ENCODE measurements at places on chromosomes 7 and 10.

GRCh38 chr7:132422502-132423111 is 153.7 kb downstream of the PLXNA4 start:
- peak; percentile 28 for DNase-seq

DNA sequence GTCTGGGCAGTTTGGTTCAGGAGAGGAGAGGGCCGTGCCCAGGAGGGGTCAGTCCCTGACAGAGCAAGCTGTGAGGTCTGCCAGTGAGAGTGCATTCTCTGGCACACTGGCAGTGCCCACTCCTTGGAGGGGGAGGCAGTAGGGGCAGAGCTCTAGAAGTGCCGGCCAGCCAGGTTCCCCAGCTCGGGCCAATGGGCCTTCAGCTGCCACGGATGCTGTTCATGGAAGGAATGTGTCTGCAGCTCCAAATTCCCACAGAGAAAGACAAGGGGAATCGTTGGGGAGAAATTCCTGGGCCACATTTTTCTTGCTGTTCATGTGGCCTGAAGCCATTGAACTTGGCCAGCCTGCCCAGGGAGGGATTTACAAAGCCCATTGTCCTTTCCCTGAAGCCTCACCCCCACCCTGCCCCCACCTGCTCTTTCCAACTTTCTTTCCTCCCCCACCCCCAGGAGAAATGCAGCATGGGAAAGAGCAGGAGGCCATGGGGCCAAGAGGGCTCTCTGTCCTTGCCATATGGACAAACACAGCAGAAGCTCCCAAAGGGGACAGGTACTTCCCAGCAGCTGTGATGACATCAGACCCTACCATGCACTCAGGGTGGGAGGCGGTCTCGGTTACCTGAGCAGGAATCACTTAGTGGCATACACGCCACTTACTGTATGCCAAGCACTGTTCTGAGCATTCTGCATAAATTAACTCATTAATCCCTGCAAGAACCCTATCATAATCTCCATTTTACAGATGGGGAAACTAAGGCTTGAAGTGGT is 70.7 kb downstream of the ARHGAP22 start:
- DNase-seq = peak; percentile 52

GRCh38 chr10:117461766-117462423 is 80.7 kb upstream of the EMX2 start:
- DNase-seq = peak; percentile 31

- no peak for DNase-seq
Measured at GRCh38 chr10:76299501-76299900, 868.1 kb downstream of the LRMDA start.

- DNase-seq = no peak
Measured at GRCh38 chr10:639751-640672, 49.5 kb downstream of the DIP2C start.

GRCh38 chr7:157470017-157470322 is 133.2 kb downstream of the DNAJB6 start:
- DNase-seq = no peak

GRCh38 chr7:150949564-150949963 is 28.6 kb downstream of the KCNH2 start:
- no peak for DNase-seq

- no peak for DNase-seq
Measured at GRCh38 chr7:40267583-40267982, 132.8 kb downstream of the SUGCT start.

DNA sequence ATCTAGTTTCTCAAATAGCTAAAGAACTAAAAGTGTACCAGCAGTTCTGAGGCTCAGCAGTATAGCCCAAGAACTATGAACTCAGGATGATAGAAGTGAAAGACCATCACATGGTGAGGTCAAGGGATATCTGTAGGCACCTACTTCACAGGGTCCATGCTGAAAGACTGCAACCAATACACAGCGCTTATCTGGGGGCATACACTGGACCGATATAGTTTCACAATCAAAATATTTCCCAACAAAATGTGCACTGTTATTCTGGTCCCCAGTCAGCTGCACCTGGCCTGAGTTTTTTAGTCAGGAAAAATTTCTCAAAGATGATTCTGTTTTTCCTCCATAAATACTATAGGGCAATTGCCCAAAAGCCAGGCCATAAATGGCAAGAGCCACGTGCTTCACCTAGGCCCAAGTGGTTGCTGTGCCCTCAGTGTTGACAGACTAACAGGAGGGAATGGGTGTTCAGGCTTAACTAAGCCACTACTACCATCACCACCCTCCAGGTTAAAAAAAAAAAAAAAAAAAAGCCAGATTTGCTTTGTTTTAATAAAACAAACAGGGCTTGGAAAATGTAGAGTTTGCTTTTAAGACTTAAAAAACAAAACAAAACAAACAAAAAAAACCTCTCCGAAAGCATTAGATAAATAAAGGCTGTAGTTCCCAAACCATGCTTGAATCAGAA is 58.5 kb downstream of the OGDH start:
- no peak for DNase-seq

DNA sequence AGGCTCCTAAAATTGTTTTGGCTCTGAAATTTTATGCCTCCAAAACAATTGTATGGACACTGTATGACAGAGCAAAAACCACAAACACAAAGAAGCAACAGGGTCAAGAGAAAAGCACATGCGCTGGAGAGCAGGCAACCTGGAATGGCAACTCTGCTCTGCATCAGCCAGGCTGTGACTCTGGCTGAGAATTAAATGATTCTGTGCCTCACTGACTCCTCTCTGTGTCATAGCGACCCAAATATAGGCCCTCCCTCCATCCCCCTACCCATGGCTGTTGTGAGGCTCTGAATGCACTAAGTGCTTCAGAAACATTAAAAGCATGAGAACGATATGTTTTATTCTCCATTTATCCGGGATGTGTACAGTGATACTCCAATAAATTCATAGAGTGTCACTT is 24.9 kb upstream of the NEBL start:
- DNase-seq = no peak

DNA sequence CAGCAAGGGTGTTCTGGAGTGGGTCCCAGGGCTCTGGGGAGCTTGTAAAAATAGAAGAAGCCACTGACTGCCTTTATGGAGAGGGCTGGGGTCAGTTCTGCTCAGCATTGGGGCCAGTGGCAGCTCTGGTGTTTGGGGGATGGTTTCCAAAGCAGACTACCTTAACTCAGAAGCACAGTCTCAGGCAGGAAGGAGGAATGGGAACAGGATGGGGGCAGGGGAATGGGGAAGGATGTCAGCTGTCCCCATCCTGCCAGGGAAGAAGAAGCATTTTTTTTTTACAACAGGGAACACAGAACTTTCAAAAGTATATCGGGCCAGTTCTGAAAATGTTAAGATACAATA is 28.8 kb downstream of the TSPAN15 start:
- no peak for DNase-seq

- no peak for DNase-seq
Measured at GRCh38 chr10:50653758-50654157, 30.0 kb upstream of the SGMS1 start.

- no peak for DNase-seq
Measured at GRCh38 chr7:22885797-22886261, 63.2 kb upstream of the TOMM7 start.

DNA sequence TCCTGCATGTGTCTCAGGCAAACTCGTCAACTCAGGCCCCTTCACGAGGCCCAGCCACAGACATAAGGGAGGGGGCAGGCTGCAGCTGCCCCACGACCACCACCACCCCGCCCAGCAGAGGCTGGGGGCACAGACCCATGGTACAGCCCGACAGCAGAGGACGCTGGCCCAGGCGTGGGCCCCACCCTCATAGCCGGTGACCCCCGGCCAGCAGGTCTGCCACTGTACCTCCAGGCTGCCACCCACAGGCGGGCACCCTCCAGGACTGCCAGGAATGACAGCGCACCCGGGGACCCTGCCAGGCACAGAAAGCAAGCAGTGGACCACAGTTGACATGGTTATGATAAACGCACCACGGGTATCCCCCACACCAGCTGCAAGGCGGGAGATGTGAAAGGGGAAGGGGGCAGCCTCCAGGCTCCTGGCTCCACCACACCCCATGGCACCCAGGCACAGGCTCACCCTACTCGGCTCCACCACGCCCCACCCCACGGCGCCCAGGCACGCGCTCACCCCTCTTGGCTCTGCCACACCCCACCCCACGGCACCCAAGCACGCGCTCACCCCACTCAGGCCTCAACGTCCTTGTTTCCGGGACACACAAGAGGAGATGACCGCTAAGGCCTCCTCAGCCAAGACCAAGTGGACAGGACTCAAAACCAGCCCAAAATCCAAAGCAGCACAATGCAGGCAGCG is 135.9 kb downstream of the MAD1L1 start:
- DNase-seq = no peak

GRCh38 chr10:75209921-75210281 is 695 bp upstream of the VDAC2 start:
- peak; percentile 87 for DNase-seq

DNA sequence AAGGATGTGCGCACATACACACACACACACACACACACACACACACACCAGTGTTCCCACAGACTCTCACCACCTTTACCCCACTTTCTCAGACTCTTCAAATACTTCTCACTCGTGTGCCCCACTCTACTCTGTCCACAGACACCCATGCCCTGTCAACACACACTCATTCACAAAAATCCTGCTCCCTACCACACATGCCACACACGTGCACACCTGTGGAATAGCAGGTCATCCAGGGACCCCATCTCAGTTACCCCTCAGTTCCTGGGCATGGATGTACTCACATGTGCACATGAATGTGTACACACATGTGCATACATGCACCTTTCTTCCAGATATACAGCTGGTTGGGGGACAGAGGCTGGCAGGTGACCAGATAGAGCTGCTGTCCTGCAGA is 142.9 kb downstream of the EMX2 start:
- no peak for DNase-seq

DNA sequence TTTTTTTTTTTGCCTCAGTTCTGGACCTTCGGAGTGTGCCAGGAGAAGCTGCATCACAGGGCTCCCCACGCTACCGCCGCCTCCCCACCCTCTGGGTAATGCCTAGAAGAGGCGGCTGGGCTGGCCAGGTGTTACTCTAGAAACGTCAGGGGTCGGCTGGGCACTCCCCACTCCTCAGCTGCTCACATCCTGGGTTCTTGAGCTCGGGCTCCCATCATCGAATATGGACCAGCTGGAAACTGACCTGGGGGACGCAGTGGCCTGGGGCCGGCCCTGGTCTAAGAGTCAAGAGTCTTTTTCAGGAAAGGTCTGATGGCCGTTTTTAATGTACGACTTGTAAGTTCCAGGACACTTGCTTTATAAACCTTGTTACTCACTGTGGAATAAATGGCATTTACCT is 326.5 kb downstream of the WDR37 start:
- no peak for DNase-seq

DNA sequence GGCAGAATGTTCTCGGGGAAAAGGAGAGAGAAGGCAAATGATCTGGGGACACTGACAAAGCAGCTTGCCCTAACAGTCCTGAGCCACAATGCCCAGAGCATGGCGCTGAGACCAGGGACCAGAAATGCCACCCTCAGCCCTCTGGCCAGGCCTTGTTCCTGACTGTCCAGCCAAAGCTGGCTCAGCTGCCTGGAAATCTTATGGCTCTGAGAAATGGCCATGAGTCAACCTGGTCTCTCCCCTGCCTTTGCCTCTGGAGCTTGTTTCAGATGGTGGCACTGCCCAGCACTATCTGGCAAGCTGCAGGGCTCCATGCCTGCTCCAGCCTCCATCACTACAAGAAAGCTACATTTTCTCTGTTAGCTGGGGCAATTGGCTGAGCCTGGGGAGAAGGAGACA is 90.5 kb upstream of the PLXNA4 start:
- no peak for DNase-seq

DNA sequence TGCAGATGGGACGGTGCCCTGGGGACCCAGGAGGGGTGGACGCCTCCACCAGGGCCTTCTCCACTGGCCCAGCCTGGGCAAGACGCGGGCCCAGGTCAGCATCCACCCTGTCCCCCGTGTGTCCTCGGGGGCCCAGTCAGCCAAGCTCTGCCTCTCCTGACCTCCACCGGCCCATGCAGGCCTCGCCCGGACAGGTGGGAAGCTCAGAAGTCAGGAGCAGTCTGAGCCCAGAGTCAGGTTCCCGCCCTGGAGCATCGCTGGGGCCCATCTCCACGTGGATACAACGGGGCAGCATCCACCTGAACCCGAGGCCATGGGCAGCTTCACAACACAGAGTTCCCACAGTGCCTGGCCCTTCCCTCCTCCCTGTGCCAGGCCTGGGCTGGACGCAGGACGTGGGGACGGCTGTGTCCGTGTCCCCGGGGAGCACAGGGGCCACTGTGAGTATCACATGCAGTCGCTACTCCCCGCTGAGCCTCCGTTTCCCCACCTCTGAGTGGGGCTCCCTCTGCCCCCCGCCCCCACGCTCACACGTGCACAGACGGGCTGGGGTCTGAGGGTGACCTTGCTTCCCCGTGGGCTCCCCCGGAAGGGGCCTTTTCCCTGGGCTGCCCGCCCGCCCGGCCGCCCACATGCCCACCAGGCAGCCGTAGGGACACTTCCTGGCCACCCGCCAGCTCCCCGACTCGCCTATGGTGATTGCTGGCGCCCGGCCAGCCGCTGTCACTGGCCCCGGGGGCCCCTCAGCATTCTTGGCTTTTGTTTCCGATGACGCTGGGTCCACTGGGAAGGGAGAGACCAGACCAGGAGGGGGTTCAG is 64.3 kb downstream of the PDGFA start:
- no peak for DNase-seq

Measured in hindlimb muscle (tissue), 1 donor.